ENCODE measurements at places on chromosomes 2 and 18.

DNA sequence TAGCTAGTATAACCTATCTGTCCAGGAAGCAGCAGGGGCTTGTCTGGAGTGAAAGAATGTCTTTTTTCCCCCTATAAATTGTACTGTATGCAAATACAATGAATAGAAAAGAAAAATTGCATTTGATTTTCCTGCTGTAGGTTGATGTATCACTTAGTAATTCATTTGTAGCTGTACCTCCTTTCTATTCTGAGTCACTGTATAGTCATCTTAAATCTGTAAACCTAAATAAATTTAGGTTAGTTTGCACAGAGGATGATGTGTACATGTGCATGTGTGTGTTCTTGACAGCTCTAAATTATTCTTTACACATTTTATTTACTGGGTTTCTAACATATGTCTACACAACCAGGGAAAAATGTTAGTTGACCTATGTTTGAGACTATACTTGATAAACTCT, 478.7 kb upstream of the CNTNAP5 start:
- no peak for DNase-seq

DNA sequence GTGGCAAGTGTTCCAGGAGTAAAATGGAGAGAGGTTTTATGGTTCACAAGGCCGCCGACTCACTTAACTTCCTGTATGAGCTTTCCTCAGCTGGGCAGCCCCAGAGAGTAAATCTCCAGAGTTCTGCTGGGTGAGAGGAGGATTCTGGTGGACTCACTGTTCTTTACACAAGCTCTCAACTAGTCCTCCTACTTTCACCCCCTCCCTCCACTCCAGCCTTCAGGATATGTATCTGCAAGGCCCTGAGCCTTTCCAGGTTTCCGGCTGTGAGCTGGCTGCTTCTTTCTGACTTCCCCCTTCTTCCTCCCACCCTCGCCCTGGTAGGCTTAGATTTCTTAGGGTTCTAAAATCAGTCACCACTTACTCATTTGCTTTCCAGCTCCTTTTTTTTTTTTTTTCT, 34.0 kb downstream of the EML6 start:
- DNase-seq: no peak

DNA sequence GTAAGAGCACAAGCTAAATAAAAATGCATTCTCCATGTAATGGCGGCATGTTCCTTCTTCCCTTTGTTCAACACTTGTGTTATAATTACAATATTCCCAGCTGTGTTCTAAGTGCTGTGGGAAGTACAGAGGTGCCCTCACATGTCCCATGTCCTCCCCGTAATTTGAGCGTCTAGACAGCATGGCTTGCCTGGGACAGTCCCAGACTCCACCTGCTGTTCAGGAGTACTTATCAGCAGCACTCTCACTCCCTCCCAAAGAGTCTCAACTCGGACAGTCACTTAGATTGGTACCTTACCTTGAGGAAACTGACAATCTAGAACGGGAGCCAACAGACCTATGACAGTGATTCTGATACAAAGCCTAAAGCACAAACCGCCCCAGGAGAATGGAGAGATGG, 370.5 kb downstream of the EIPR1 start:
- no peak for DNase-seq

DNA sequence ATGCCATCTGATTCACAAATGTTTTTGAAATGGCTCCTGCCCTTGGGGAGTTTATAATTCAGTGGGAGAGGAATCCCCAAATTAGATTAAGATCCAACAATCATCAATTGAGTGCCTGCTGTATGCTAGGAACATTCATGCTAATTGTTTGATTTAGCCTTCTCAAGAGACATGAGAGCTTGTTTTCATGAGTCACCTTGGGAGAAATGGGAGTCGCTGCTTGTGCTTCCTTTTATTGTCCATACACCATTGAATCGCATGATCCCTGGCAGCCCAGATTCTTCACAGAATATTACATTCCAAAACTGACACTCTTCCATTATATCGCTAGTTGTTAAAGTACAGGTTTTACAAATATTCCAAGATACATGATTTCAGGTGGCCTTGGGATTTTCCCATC, 106.0 kb upstream of the MAP3K20 start:
- DNase-seq: no peak

- no peak for DNase-seq
These were observed 155.1 kb downstream of the DOCK10 start for GRCh38 chr2:224887141-224887540.

DNA sequence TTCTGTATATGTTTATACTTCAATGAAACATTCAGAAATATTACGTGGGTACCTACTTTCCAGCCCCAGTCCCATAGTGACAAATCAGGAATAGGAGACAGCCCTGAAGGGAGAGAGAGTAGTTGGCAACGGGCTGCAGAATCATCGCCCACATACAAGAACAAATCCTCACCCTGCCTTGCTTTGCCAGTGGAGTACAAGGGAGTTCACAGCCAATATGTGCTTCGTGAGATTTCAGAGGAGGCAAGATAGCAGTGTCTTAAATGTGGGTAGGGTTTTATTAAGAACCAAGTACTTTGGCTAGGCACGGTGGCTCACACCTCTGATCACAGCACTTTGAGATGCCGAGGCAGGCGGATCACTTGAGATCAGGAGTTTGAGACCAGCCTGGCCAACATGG, 40.3 kb upstream of the PKDCC start:
- no peak for DNase-seq
